SHP77 (cell line): ENCODE measurements at places on chromosomes 12 and 14.

DNA sequence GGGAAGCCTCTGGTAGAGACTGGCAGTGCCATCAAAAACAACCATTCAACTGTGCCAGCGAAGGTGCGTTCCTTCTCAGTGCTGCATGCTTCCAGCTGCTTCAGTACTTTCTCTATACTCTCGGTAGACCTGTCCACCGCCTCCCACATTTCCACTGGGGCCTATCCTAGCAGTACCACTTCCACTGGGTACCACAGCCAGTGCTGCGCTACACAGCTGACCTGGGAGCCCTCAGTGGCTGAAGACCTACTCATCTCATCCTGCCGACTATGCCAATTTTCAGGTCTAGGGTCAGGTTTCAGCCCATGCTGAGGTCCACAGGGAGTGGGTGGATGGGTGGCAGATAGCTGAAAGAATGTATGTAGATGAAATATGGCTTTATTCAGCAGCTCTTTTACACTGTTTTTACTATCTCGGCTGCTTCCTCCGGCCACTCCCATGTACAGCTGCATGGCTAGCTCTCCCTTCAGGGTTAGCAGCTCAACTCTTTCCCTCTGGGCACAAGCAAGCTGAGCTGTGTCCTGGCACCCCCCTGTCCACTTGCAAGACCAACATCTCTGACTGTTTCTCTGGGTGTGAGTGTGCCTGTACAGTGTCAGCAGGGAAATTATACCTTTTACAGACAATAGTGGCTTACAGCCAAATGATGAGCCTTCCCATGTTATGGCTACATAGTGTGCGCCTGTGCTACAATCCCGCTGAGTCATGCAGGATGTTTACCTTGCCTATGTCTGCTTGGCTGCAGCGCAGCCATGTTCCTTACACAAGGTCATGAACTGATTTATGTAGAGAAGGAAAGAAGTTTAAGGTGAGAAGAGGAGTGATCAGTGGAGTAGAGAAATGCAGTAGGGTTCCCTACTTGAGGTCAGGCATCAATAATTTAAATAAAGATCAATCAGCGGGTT is 125.7 kb upstream of the DDHD1 start:
- DNase-seq = peak; percentile 72

DNA sequence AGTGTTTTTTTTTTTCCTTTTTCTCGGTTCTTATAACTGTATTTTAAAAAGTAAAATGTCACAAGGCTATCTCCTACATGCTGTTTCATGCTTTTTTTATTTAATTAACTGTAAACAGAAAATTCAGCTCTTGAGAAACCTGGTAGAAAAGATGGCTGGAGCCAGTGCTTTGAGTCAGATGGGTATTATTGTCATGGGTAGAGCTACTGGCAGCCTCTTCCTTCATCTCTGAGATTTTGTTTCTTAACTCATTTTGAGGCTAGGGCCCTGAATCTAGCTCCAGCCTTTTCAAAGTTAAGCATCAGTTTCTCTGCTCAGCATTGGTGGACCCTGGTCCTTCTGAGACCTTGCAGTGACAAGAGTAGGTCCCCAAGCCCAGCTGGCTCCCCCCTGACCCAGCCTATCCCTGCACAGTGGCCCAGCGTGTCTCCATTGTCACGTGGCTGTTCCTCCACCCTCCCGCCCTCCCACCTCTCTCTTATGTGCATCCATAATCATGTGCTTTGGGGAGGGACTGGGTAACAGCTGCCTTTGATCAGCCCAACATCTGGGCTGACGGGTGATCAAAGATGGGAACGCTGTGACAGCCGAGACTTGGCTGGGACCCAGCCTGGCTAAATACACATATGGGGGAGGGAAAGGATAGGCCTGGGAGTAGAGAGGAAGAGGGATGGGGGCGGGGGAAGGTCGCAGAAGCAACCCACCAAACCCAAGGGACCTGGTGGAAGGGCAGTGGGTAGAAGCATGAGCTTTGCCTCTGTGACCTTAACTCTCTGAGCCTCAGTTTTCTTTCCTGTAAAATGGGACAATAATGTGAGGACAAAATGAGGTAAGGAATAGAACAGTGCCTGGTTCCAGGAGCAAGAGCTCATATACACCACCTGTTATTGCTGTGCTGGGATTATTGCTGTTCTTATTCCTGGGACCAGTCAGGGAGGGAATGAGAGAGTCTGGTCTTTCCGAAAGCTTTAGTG is 24.4 kb upstream of the RBM19 start:
- peak; percentile 89 for DNase-seq

DNA sequence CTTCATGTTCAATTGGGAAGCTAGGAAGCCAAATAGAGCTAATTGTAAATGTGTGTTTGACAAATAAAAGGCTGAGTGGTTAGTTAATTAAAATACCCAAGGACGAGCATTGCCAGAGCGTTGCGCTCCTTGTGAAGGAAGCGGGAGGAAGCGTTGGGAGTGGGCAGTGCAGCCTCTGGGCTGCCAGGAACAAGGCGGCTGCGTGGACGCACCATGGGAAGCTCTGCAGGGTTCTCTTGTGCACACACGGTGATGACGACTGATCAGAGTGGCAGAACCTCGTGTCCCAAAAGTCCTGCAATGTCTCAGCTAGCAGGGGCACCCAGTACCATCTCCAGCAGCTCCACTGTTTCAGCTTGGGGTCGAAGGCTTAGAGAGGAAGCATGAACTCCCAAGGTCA is 546.6 kb upstream of the TMEM132C start:
- no peak for DNase-seq

GRCh38 chr12:18658829-18659228 is 79.0 kb downstream of the PLCZ1 start:
- no peak for DNase-seq

DNA sequence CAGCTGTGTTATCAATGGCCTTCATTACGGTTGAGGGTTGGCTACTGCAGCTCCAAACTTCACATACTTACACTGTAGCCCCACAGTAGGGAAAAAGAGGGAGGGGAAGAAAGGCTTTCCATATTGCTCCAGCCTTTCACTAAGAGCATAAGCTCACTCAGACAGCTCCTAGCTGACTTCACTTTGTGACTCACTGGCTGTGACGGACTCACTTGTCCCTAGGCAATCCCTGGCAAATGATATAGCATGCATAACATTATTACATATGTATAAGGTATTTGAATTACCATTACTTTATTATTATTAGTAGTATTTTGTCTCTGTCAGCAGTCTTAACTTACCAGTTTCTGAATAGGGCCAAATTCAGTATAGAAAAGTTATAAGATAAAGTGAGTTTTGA is 350.7 kb downstream of the RMST start:
- DNase-seq = no peak

DNA sequence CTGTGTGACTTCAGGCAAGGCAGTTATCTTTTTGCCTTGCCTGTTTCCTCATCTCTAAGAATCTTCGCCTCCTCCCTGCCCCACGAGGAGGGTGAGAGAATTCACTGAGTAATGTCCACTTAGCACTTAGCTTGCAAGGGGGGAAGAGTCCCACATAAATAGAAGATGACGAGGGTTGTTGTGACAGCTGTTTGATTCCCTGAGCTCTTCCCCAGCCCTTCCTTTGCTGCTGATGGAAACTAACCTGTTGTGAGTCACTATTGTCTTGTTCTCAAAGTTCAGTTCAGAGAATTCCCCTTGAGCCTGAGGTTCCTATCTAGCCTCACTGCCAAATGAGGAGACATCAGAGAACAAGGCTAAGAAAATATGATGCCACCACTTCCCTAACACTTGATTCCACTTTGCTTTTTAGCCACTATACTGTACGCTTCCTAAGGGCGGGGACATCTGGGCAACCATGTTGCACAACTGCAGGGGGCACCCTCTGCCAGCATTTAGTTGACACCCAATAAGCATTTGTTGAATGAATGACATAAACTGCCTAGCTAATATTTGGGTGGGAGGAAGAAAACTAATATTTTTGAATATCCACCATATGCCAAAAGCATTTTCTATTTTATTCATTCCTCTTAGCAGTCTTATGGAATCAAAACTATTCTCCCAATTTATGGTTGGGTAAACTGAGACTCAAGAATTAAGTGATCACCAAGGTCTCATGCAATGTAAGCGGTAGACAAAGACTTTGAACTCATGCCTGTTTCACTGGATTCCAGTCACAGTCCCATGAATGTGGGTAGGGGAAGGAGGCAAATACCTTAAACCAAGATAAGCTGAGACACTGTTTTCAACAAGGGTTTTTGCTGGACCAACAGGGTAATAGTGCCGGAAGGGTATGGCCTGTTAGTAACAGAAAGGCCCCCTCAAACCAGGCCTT is 77.6 kb downstream of the ZFP36L1 start:
- DNase-seq = no peak
